ENCODE measurements at places on chromosomes 16 and 17.

GRCh38 chr17:72671016-72671415, 421.5 kb downstream of the SLC39A11 start:
- peak; percentile 20 for DNase-seq

DNA sequence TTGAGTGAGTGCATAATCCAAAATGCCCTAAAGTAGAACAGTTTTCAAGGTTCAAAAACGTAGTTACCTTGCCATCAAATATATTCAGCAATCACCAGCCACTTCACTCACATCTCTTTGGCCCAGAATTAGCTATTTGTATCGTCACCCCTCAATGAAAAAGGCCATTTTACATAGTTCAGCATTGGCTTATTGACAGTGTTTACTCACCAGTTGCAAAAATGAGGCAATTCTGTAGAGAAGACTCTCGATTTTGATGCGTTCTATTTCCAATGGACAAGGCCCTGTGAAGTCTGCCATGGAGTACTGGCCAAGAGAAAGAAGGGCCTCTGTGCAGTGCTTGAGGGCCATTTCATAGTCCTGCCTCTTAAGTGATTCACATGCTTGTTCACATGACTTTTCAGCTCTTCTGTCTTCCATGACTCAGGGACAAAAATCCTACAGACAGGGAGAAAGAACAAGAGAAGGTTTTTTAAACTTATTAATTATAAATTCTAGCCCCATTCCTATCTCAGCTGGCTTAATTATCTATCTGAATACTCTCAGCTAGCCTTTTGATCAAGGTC, 26.5 kb downstream of the HELZ start:
- DNase-seq = no peak

GRCh38 chr16:87219287-87219909, 97.8 kb downstream of the C16orf95 start:
- no peak for DNase-seq

DNA sequence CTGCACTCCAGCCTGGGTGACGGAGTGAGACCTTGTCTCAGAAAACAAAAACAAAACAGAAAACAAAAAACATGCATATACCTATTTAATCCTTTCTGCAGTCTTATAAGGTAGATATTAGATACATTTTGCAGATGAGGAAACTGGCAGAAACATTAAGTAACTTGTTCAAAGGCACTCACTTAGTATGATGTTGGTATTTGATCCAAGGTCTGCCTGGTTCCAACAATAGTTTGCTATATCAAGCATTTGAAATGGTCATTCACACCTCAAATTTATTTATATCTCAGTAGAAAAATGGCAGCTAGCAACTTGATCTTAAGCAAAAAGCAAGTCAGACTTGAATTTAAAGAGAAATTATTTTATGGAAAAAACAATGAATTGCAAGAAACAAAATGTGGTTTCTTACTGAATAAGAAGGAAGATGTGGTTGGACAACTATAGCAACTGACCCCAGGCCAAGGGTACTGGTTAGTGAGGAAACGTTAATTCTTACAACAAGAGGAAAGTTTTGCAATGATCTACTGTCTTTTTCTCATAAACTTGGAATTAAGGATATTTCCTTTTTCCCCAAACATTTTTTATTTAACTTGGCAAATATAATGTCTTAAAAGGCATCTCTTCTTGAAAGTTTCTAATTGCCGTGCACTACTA, 19.7 kb downstream of the DHRS7B start:
- DNase-seq = peak; percentile 94

- peak; percentile 53 for DNase-seq
These were observed 10.4 kb downstream of the PRR11 start for GRCh38 chr17:59165933-59166342.

GRCh38 chr16:88430185-88430523, 22.9 kb upstream of the ZFPM1 start:
- DNase-seq = no peak

- DNase-seq = no peak
These were observed 9.2 kb downstream of the COL1A1 start for GRCh38 chr17:50192144-50192617.

GRCh38 chr16:86886651-86887050, 308.3 kb downstream of the FOXL1 start:
- no peak for DNase-seq

- DNase-seq = no peak
These were observed 224.7 kb upstream of the NLRP1 start for GRCh38 chr17:5809056-5809455.

- DNase-seq = no peak
These were observed 2.1 kb downstream of the PRKCA start for GRCh38 chr17:66304304-66305174.

GRCh38 chr17:19646788-19647696, 1.5 kb upstream of the ALDH3A2 start:
- DNase-seq = no peak

- no peak for DNase-seq
These were observed 2066.7 kb downstream of the TP53TG3F start for GRCh38 chr16:35525979-35526590.

DNA sequence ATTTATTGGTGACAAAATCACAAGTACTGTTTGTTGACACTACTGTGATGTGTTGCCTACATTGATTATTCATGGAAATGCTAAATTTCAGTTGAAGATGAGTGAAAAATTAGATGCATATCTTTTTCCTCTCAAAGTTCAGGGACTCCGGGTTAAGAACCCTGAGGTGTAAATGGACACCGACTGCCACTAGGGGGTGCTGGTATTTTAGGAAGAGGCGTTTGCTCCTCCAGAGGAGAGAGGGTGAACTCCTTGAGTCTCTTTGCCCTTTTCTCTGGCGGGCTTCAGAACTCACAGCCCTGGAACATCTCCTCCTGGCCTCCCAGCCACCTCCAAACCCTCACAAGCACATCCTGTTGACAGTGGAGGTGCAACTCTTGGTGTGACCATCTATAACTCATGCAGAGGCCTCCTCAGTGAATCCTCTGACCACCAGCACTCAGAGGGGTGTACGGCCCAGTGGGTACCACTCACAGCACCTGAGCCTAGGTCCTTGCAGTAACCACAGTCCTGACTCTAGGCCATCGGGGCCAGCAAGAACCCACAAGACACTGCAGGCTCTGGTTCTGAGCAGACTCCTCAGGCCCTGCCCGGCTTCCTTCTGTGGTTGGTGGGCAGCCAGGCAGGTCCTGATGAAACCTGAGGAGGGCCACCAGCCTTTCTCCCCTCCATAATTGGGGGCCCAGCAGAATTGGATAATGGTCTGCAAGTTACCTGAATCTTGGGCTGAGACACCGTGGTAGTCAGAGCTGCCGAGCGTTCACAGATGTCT, 26.2 kb upstream of the PIK3R5 start:
- DNase-seq = peak; percentile 65

GRCh38 chr16:67760206-67760955, 41.3 kb upstream of the GFOD2 start:
- DNase-seq = peak; percentile 2

GRCh38 chr16:283033-283805, at the start of gene PDIA2:
TSS of gene PDIA2 (plus strand) at chr16:283164. CDS start at chr16:283170, 6 bp downstream.
- no peak for DNase-seq

DNA sequence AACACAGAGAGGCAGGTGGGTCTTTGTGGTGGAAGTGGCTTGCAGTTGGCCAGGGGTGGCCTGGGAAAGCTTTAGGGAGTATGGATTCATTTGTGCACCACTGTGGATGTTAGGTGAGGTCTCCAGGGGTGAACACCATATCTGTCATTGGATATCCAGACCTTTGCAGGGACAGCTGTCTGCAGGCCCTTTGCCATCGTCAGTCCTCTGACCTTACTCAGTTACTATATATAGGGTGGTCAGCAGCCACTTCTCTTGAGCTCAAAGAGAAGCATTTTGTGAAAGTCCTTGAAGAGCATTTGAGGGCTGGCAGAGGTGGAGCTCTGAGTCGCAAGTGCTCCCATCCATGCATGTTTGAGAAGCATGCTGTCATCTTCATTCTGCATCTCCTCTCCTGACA, 40.4 kb downstream of the TMEM11 start:
- no peak for DNase-seq

DNA sequence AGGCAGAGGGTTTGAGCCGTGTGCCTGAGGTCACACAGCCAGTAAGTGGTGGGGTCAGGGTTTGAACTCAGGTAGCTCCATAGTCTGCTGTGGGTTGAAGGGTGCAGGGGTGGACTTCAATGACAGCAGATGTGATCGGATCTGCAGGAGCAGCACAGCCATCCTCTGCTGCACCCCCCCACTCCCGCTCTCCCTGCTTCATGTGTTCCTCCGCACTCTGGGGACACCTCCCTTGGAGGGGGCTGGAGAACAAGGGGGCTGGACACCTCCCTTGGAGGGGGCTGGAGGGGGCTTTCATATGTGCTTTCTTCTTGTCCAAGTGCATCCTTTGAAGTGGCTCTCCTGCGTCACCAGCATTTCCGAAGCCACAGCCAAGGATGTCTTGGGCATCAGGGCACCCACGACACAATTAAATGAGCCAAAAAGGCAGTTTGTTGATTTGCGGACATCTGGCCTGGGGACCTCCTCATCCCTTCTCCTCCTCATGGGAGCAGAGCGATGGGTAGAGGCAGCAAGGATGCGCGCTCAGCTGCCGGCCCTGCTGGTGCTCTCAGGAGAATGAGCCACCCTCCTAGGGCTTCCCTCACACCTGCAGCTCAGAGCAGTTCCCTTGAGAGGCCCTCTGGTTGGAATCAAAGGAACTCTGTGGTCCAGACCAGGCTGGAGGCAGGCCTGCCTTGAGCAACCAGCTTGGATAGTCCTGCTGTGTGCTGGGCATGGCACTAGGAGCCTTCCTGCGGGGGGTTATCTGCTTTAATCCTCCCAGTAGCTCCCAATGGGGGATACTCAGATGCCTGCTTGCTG, 26.2 kb downstream of the WSCD1 start:
- DNase-seq = no peak

GRCh38 chr16:67243481-67243880, 3.8 kb downstream of the FHOD1 start:
- no peak for DNase-seq

GRCh38 chr16:77729951-77730350, 7.6 kb downstream of the NUDT7 start:
- DNase-seq = no peak

GRCh38 chr16:963913-964312, 6.9 kb downstream of the LMF1 start:
- DNase-seq = no peak
